ENCODE measurements at places on chromosomes 4 and X.

DNA sequence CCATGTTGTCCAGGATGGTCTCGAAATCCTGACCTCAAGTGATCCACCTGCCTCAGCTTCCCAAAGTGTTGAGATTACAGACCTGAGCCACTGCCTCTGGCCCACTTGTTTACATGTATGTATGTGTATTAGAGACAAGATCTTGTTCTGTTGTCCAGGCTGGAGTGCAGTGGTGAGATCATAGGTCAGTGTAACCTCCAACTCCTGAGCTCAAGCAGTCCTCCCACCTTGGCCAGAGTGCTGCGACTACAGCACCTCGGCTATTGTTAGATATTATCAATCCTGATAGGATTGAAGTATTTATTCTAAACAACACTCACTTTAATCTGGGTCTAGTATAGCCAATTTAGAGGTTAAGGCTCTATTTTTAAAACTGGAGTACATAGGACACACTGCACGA is 36.0 kb downstream of the PAGE1 start:
- no peak for DNase-seq

DNA sequence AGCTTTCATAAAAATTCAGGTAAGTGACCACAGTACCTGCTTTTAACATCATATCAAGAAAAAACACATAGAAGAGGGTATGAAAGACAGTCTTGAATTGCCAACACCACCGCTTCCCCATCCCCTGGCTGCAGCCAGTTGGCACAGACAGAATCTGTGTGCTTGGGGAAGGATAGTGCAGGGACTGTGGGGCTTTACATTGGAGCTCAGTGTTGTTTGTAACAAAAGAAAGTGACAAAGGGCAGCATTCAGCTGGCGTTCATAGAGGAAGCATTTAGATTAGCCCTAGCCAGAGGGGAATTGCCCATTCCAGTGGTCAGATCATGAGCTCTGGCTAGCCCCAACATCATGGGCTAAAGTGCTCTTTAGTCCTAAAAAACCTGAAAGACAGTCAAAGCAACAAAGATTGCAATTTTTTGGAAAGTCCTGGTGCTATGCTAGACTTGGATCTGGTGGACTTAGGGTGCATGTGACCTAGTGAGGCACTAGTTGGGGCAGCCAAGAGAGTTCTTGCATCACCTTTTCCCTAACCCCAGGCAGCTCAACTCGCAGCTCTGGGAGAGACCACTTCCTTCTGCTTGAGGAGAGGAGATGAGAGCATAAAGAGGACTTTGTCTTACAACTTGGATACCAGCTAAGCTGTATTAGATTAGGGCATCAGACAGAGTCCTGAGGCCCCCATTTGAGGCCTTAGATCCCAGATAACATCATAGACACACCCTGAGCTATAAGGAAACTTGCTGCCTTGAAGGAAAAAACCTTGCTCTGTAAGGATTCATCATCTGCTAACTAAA is 1602.4 kb upstream of the ADGRL3 start:
- DNase-seq: no peak

- DNase-seq: no peak
These were observed 115.4 kb upstream of the EMCN start for GRCh38 chr4:100633269-100633668.

DNA sequence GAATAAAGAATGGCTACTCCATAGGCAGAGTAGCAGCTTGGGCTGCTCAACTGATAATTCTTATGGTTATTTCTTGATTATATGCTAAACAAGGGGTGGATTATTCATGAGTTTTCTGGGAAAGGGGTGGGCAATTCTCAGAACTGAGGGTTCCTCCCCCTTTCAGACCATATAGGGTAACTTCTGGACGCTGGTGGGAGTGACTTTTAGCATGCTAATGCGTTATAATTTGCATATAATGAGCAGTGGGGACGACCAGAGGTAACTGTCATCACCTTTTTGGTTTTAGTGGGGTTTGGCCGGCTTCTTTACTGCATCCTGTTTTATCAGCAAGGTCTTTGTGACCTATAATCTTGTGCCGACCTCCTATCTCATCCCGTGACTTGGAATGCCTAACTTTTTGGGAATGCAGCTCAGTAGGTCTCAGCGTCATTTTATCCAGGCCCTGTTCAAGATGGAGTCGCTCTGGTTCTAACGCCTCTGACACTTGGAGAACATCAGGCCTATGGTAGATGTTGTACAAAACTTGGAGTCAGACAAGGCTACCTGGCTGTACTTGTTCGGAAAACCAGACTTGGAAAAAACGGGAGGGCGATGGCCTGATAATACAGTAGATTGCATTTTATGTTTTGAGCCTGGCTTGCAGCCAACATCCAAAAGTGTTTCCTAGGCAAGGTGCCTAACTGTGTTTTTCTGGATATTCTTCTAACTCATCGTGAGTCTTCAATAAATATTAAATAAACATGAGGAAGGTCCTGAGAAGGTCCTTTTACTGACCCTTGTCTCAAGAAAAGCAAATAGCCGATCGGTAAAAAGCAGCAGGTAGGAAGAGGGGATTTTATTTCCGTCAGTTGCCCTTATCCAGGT is 1.8 kb upstream of the TMEM164 start:
- no peak for DNase-seq

- DNase-seq: no peak
These were observed 31.3 kb downstream of the CXCL13 start for GRCh38 chr4:77636902-77637301.

DNA sequence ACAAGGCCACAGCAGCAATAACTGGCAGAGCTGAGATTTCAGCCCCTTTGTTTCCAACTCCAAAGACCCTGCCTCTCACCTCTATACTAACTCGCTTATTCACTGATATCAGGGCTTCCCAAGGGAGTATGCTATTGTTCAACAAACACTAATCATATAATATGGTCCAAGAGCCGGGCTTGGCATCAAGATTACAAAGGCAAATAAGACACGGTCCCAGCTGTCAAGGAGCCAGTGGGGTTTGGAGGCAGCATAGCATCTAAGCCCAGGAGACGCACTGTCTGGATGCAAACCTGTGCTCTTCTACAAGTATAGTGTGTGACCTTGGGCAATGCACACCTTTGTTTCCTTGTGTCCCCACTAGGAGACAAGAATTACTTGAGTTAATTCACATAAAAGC is 28.7 kb downstream of the PAPSS1 start:
- DNase-seq: no peak

DNA sequence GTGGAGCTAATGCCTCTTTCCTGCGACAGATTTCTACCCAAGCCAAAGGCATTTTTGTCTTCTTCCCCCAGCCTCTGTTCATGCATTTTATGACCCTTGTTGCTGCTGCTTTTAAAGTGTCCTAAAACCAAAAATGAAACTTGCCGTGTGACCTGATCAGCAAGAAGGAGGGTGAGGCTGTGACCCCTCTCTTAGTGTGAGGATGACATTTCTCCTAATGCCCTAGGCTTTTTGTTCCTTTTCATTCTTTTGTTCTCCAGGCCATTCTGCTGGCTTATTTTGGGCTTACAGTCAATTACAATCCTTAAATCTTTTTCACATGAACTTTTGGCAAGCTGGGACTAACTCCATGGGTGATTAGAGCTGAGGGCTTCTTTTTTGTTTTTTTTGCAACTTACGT is 34.4 kb downstream of the PTTG2 start:
- no peak for DNase-seq

DNA sequence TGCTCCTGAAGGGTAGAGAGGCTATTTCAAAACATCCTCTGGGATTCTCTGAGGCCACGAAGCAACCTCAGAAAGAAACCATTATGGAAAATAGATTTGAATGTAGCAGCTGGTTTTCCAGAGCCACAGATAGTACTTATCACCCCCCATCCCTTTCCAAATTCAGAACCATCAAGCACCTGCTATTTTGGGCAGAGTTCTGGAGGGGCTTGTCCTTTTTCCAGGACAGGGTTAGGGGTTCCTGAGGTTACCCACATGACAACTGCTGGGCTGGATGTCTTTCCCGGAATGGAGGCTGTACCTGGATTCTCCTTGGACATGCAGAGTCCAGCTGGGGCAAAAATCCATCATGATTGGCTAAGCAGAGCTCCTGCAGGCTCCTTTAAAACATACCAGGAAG is 22.0 kb upstream of the ZXDA start:
- DNase-seq: no peak

DNA sequence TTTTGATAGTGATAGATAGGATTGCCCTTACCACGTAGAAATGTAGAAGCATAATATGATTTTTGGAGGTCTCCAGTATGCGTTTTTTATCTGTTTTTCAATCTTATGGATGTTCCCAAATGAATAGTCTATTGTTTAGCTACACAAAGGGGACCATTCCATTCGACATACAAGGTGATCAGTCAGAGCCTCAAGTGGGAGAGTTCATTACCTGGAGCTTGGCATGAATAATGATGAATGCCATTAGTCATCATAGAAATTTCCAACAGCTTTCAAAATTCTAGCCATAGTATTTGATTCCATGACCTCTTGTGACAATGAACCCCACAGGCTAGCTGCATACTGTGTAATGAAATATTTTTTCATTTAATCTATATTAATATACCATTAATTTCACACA is 123.6 kb downstream of the PDHA2 start:
- DNase-seq: no peak

GRCh38 chr4:3253808-3254207 is 4.8 kb downstream of the MSANTD1 start:
- DNase-seq: peak; percentile 47

DNA sequence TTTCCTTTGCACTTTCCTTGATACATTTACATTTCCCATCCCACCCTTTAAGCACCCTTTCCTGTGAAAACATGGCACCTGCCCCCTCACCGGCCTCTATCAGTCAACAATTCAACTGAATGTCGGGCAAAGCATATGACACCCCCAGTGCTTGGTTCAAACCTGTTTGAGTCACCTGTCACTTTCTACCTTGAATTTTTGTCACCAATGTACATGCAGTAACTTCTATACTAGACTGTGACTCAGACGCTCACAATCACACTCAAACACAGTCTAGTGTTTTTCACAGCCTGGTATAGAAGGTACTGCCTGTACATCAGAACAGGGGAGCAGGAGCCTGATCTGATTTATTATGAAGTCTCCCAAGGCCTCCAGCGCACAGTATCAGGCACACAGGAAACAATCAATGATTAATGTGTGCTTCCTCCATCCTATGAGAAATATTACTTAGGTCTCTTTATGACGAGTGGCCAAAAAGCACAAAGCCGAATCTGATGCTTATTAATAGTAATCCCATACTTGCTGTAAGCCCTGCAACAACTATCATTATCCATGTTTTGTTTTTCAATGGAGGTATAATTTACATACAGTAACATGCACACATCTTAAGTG is 49.2 kb upstream of the FAM9C start:
- no peak for DNase-seq

DNA sequence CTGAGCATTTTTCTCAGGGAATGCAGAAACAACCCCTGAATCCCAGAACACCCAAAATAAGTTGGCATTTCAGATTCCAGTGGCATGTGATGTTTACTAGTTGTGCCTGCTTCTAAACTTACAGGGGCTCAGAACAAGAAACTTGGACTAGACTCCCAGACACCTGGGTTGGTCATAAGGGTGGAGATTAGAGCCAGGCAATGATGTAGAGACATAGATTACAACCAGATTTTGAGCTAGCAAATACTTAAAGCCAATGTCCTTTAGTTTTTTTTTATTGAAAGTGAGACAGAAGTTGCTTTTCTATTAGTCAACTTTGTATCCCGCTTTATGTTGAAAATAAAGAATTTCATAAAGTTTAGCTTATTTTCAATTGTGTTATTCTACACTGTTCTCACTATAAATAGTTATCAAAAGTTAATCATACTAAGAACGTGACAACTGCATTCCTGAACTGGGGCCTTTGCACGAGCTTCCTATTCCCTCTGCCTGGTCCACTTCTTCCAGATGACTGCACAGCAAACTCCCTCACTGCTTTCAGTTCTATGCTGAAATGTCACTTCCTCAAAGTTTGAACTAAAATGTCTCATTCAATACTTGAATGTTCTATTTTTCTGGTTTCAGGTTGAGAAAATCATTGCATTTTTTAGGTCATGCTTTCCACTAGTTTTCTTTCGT is 224.7 kb upstream of the PPP1R2C start:
- no peak for DNase-seq

DNA sequence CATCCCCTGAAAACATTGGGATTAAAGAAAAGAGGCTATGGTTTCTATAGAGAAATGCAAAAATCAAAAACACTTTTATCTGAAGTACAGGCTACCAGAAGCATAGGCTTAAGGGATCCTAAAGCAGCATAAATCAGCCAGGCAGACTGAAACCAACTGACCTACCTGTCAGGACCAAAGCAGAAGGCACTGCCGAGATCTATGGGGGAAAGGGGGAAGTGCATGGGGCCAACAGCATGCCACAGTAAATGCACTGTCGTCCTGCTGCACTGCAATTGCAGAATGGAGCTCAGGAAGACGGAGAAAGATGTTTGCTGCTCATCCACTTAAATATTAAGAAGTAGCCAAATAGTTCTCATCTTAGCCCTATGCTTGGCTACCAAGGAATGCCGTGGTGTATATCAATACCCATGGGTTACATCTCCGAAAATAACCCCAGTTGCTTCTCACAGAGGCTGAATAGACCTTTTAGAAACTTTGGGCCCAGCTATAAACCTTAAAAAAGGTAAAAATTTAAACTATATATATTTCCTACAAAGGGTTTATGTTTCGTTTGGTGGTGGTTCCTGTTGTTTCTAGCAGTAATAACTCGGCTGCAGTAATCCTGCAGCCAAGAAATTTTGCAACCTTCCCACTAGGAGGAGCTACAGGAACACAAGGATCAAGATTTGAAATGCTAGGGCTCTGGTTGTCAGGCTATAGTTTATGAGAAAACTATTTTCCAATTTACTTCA is 312.2 kb upstream of the DIAPH2 start:
- DNase-seq: no peak

- no peak for DNase-seq
These were observed 1297.3 kb downstream of the C4orf33 start for GRCh38 chr4:130393231-130393630.

DNA sequence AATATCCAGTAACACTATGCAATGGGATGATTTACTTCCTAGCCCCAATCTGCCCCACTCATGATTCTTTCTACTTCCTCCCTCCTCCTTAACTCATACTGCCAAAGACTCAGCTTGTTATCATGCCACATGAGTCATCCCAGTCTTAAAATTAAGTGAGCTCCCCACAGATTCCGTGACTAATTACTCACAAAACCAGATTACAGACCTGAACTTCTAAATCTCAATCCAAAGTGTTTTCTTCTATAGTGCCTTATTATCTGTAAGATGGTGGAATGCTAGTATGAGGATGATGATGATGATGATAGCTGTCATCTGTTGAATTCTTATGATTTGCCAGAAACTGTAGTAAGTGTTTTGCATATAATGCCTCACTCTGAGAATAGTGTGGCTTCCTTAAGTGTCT is 27.7 kb upstream of the GPC3 start:
- DNase-seq: no peak

DNA sequence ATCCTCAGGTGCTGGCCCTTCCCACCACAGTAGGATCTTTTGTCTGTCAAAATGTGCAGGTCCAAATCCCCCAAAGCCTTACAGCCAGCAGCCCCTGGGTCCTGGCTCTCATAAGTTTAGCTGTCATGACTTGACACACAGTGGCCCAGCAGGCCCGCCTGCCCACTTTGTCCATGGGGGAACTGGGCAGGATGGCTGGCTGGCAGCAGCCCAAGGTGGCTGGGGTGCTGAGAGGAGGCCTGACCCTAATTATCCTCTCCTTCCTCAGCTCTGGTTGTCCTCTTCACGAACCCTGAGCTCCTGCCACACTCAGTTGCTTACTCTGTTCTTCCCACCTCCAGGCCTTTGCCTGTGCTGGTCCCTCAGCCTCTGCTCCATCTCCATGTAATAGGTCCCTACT is 46.4 kb upstream of the PJA1 start:
- no peak for DNase-seq

Data from mesenteric fat pad (tissue), 1 donor.